ENCODE measurements at places on chromosomes 5 and 9.

DNA sequence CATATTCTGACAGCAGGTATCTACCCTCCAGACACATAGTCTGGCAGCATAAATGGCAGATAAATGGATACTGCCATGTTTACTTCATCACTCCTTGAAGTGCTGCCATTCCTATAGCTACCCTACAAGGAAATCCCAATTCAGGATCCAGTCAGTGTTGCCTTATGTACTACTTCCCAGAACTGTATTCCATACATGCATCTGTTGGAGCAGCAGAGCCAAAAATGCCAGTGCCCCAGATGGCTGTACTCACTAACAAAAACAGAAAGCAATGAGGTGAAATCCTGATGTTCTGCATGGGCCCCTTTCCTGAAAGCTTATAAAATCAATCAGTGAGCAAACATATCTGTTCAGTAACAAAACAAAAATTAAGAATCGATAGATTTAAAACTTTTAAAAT lies 490.0 kb upstream of the COX7C start:
- no peak for DNase-seq

GRCh38 chr9:76247426-76247825 lies 146.8 kb downstream of the RFK start:
- DNase-seq, result no peak

GRCh38 chr5:582936-583635 lies 29.1 kb upstream of the CEP72 start:
- DNase-seq, result no peak

DNA sequence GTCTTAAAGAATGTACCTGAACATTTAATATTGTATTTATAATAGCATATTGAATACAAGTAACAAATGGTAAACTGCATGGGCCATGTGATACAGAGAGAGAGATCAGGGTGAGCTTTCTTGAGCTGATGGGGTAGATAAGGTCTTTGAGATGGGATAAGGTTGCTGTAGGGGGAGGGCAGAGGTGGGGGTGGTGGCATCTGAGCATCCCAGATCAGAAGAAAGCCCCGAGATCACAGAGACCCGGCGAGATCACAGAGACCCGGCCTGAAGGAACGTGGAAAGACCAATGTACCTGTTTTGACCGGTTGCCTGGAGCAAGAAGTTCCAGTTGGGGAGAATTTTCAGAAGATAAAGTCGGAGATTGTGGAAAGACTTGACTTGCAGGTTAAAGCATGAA lies 6.6 kb downstream of the SMARCA2 start:
- DNase-seq, result no peak

DNA sequence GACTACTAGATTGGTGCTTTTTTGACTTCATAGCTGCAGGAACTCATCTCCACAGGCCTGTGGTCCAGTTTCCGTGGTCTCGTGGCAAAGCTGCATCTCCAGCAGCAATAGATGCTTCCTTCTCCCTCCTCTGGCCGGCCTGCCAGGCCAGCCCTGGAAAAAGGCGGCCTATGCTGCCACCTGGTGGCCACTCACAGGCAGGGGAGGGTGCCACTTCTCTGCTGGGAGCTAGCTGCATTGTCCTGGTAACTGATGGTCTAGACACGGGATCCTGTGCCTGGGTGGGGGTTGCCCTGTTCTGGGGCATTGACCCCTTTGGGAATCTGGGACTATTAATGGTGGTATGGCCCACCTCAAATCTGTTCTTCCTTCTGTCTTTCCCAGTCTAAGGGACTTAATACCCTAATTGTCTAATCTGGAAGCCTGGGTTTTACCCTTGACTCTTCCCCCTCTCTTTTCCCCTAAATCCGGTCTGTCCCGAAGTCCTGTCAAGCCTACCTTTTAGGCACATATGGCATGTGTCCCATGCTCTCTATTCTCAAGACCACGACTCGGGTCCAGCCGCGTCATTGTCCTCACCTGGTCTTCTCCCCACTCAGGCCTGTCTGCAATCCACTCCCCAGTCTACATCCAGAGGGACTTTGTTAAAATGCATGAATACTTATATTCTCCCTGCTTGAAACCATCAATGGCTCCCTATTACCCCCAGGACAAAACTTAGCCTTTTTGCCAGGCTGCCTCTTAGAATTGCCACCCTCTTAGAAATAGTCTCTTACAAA lies 20.1 kb upstream of the PTGS1 start:
- DNase-seq, result peak; percentile 33

DNA sequence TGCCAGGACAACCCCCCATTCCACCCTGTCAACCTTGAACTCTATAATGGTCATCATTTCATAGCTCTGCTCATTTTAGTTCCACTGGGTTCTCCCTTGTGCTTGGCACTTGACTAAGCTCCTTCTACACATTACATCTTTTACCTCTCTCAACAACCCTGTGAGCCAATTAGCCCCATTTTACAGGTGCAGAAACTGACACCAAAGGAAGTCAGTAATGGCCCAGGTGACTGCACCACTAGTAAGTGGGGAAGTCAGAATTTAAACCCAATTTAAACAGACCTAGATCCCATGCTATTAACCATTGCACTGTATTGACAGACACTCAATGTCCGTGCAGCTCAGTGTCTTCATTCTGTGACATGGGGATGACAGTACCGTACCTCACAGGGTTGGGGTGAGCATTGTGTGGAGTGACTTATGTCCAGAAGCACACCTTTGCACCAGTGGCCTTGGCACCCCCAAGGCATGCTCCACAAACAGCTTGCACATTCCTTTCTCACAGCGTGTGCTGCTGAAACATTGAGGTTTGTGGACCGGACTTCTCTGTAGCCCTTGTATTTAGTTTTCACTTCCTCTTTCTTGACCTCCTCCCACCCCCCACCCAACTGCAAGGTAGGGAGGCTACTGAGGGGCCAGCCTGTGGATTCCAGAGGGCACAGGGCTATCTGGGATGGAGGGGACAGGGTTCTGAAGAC lies 23.1 kb downstream of the IRF1 start:
- DNase-seq, result no peak
